ENCODE measurements at places on chromosomes 5 and 9.

- H3K27me3 ChIP-seq: no peaks in the 10 kb centered on the region
- no peaks in the 10 kb centered on the region for H3K36me3 ChIP-seq
- H3K4me1 ChIP-seq: peaks cover 45% of the 10 kb centered on the region
- H3K27ac ChIP-seq: no peak within 1 kb of the TSS
- peak; percentile 65 for DNase-seq
These were observed at the start of gene LOX for GRCh38 chr5:122078116-122079110. Gene LOX, minus strand, starts transcription at chr5:122078259. Its CDS starts 274 bp downstream, at chr5:122077985.

GRCh38 chr5:103505581-103506305 is 56.8 kb downstream of the NUDT12 start:
- no peak for DNase-seq
- H3K27ac ChIP-seq: no peak overlapping the region
- H3K36me3 ChIP-seq: no peaks in the 10 kb centered on the region
- no peaks in the 10 kb centered on the region for H3K27me3 ChIP-seq

DNA sequence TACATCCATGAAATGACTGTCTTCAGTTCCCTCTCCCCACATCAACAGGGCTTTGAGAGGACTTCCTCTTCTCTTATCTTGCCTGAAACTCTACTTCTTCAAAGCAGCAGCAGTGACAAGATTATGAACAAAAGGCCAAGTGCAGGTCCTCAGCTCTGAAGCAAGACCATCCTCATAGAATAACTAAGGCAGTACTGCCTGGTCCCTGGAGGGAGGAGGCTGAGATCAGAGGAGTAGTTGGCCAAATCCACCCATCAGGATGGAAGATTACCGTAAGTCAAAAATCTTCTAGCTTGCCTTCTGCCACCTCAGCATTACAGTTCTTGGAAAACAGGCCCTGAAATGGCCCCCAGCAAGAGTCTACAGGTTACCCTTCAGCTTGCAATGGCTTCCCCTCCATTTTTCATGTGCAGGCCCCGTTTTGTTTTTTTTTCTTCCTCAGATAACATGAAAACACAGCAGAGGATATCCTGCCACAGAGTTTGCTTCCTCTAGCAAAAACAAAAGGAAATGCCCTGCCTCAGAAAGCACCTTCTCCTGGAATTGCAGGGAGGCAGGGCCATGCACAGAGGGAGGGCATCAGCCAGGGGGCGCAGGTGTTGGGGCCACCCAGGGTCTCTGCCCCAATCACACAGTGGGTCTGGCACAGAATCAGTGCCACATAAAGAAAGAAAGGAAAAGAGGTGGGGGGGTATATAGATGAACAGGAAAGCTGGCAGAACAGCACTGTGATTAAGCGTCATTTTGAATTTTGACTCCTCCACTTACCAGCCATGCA is 40.0 kb downstream of the KLHL3 start:
- H3K36me3 ChIP-seq: no peaks in the 10 kb centered on the region
- H3K4me3 ChIP-seq: no peak overlapping the region
- no peak overlapping the region for H3K27ac ChIP-seq
- H3K27me3 ChIP-seq: peaks cover 3% of the 10 kb centered on the region
- no peak for DNase-seq
- no peaks in the 10 kb centered on the region for H3K4me1 ChIP-seq

DNA sequence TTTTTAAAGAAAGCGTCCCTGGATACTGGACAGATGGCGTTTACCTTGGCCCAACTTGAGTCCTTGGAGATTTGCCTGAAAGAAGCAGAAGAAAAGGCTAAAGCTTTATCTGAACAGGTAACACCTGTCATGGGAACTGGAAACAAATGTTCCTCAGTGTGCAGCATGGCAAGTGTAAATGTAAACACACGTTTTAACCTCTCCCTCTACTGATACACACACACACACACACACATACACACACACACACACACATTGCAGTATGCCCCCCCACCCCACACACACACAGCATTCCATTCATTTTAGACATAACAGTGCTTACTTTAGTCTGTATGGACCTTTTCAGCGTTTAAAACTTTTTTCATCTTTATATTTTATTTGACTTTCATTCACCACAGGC is 51.1 kb downstream of the CCDC192 start:
- H3K27ac ChIP-seq: peak overlapping the region; percentile 12
- DNase-seq: peak; percentile 68
- H3K27me3 ChIP-seq: no peaks in the 10 kb centered on the region

GRCh38 chr5:160747987-160748386 is 104.0 kb downstream of the ATP10B start:
- H3K4me1 ChIP-seq: no peaks in the 10 kb centered on the region
- H3K36me3 ChIP-seq: no peaks in the 10 kb centered on the region
- no peak overlapping the region for H3K27ac ChIP-seq
- no peak for DNase-seq
- H3K27me3 ChIP-seq: peaks cover 2% of the 10 kb centered on the region

DNA sequence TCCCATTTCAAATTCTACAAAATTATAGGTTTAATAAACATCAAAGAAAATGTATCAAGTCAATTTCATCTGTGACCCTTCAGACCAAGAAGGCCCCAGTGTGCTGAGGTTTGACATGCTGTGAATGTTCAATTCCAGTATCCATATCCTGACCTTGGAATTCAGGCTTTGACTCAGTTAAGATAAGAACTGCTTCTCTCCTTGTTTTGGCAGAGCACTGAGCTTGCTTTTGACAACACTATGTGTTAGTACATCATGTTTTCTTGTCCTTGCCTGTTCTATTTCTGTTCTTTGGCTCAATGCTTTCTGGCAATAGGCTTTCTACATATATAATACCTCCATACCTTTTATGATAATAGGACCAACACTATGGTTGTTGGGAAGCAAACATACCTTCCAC is 105.6 kb downstream of the PLCXD3 start:
- no peaks in the 10 kb centered on the region for H3K27me3 ChIP-seq
- DNase-seq: no peak
- no peak overlapping the region for H3K27ac ChIP-seq
- H3K36me3 ChIP-seq: no peaks in the 10 kb centered on the region
- peaks cover 7% of the 10 kb centered on the region for H3K4me1 ChIP-seq

GRCh38 chr5:14364096-14364495 is 217.5 kb upstream of the OTULINL start:
- no peak overlapping the region for H3K4me3 ChIP-seq
- H3K27ac ChIP-seq: no peak overlapping the region
- H3K27me3 ChIP-seq: no peaks in the 10 kb centered on the region
- H3K4me1 ChIP-seq: peaks cover 28% of the 10 kb centered on the region
- DNase-seq: no peak
- peaks cover 93% of the 10 kb centered on the region for H3K36me3 ChIP-seq

- peaks cover 33% of the 10 kb centered on the region for H3K4me1 ChIP-seq
- H3K36me3 ChIP-seq: no peaks in the 10 kb centered on the region
- DNase-seq: no peak
These were observed 43.2 kb downstream of the ADAMTS12 start for GRCh38 chr5:33848554-33848953.
